GM12891 (cell line): ENCODE measurements at places on chromosomes 4 and X.
A peak's percentile ranks its signal among the peaks of the same experiment; 100 is the strongest.

GRCh38 chrX:46179748-46180147, 365.5 kb downstream of the ZNF674 start:
- no peak for DNase-seq

GRCh38 chr4:5824635-5825034, 68.3 kb downstream of the CRMP1 start:
- no peak for DNase-seq

- DNase-seq: no peak
These were observed 30.2 kb downstream of the EDNRA start for GRCh38 chr4:147510962-147511668.

DNA sequence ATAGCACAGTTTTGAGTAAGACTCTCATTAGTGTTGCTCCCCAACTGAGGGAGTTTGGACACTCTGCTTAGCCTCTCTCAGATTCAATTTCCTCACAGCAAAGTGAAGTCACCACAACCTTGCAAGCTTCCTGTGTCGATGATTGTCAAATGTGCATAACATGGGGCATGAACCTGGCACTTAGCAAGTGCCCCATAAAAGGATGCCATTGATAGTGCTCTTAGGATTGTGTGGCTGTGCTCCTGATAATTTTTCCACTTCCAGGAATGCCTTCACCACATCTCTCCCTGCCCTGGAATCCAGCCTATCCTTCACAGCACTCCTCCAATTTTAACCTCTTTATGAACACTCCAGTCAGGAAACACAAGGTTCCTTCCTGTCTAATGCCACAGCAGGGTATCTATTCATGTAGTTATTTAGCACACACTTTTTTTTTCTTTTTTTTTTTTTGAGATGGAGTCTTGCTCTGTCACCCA, 309.4 kb downstream of the PPP3CA start:
- DNase-seq: no peak

- DNase-seq: no peak
These were observed 32.1 kb downstream of the UTP14A start for GRCh38 chrX:129938081-129938480.

- no peak for DNase-seq
These were observed 62.8 kb downstream of the UBA6 start for GRCh38 chr4:67638136-67638535.

DNA sequence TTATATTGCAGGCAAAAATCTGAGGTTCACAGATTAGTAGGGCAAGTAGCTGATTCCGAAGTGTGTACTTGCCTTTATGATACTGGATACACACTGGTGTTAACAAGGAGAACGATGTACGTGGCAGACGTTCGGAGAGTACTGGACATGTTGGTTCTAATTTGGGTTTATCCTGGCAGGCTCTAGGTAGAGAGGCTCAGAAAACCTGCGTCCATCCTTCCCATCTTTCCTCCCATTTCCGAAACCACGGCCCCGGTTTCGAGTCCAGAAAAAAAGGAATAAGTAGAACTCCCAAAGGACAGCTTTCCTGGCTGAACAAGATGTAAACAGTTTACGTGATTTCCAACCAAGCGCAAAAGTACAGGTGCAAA, 351 bp upstream of the SLC30A9 start:
- DNase-seq: no peak

- peak; percentile 54 for DNase-seq
These were observed 586 bp downstream of the BCAP31 start for GRCh38 chrX:153723351-153724251.

- DNase-seq: no peak
These were observed 37.1 kb upstream of the KLHL8 start for GRCh38 chr4:87257523-87257922.

DNA sequence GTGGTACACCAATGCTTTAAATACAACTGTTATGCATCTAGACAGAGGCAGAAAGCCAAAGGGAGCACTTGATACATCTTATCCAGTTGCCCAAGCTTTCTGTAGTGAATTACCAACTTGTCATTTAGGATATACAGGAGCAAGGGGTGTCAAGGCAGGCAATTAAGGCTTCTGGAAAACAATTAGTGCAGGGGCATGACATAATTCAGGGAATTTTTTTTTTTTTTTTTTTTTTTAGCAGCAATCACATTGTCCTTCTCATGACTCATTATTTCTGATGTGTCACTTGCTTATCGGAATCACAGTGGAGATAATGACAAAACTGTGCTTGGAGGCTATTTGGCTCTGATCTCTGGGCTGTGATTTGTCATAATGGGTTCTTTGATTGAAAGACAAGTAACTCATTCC, 259.5 kb downstream of the ARHGAP24 start:
- no peak for DNase-seq

DNA sequence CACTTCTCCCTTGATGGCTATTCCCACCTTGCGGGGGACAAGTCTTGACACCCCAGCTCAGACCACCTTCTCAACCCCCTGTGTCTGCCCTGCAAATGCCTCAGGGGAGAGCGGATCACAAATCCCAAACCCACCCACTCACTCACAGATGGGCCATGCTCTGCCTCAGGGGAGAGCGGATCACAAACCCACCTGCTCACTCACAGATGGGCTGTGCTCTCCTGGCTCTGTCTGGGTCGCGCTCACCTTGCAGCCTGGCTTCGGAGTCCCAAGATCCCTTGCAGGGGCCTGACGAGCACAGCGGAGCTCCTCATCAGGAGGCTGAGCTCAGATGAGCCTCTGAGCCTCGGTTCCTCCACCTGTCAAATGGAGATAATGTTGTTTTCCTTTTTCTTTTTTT, 38.6 kb downstream of the HTRA3 start:
- DNase-seq: no peak

- DNase-seq: no peak
These were observed 200.0 kb upstream of the PSAPL1 start for GRCh38 chr4:7634661-7635251.

GRCh38 chrX:3435057-3435456, 88.6 kb upstream of the MXRA5 start:
- DNase-seq: no peak

GRCh38 chr4:81498046-81498445, 26.3 kb upstream of the RASGEF1B start:
- no peak for DNase-seq

GRCh38 chr4:171639540-171639939, 173.7 kb upstream of the GALNTL6 start:
- DNase-seq: no peak

DNA sequence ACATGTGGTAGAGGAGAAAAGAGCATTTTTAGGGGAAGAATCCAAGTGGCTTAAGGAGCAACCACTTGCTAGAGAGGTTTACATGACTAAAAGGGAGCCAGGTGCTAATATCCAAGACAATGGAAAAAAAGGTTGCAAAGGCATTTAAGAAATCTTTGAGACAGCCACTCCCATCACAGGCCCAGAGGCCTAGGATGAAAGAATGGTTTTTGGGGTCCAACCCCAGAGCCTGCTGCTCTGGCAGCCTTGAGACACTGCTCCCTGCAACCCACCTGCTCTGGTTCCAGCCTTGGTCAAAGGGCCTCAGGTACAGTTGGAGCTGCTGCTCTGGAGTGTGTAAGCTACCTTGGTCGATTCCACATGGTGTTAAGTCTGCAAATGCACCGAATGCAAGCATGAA, 84.1 kb upstream of the FREM3 start:
- no peak for DNase-seq

- DNase-seq: no peak
These were observed 327.1 kb upstream of the GIMD1 start for GRCh38 chr4:106695501-106696262.

DNA sequence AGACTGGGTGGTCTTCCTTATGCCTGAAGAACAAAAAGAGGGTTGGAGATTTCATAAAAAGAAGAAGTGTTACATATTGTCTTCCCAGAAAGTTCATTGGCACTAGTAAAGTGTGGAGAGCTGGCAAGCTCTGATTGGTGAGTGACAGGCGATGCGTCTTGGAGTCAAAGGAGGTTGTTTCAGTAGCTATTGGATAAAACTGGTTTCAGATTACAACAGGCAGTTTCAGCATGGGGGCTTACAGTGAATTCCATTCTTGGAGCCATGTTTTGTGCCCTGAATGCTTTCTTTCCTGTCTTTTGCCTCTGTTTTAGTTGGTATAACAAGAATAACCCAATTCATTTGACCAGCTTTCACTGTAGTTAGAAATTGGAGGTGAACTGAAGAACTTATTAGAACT, 750.5 kb downstream of the ADGRL3 start:
- no peak for DNase-seq
